ENCODE measurements at places on chromosomes 2 and 18.

GRCh38 chr2:15117409-15118050 is 443.6 kb downstream of the NBAS start:
- DNase-seq = no peak

DNA sequence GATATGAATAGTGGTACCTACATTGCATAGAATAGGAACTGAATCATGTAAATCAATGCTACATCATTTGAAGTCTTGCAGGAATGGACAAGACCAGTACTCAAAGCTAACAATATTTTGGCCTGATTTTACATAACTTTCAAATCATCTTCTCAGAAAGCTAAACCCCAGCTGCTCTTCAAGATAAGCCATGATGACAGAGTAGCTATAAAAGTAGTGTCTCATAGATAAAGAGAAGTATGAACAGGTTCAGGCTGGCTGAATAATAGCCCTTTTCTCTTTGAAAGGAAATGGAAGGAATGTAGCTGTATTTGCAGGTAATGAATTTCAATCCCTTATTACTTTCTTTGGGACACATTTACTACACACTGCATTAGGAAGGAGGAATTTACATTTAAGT is 28.2 kb downstream of the TSPYL6 start:
- DNase-seq = no peak

GRCh38 chr18:49064889-49065288 is 114.1 kb upstream of the SMAD7 start:
- no peak for DNase-seq

- no peak for DNase-seq
Measured at GRCh38 chr2:119574864-119575263, 30.6 kb downstream of the CFAP221 start.

DNA sequence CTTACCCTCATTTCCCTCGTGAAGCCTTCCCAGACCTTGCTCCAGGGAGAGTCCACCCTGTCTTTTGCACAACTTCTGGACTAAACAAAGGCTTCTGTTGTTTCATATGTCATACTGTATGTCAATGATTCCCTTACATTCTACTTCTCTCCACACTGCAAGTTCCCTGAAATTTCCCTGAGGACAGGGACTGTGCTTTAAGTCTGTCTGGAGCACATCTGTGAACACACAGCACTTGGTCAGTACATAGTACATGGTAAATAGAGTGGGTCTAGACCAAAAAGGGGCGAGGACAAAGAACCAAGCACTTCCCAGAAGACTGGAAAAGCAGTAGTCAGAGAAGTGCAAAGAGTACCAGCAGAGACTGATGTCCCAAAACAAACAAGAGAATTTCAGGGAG is 23.7 kb upstream of the IMPA2 start:
- no peak for DNase-seq

GRCh38 chr2:225037415-225038230 is 4.6 kb downstream of the DOCK10 start:
- no peak for DNase-seq

DNA sequence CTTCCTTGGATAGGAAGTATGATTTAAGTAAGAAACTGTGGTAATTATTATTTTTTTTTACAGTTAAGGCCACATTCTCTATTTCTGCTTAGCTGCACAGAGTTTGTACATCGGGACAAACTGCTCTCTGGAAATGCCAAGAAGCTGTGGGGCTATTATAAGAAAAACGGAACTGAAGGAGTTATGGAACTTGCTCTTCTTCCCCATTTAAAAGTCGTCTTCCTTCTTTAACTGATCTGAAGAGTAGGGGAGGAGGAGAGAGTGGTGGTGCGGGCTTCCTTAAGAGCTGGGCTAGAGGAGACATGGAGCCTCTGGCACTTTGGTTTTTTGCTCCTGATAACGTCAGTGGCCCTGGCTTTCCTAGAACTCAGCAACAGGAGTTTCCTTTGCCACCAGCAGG is 54.4 kb downstream of the RAB31 start:
- no peak for DNase-seq
